Activated CD8-positive, alpha-beta memory T cell treated with anti-CD3 and anti-CD28 coated beads, Interleukin-2, amount 50 U/mL, for 4 hours (primary cell): ENCODE measurements at places on chromosomes 1 and 21.

GRCh38 chr1:232038706-232039677 lies 412.4 kb downstream of the DISC1 start:
- DNase-seq: no peak

GRCh38 chr21:44914176-44914874 lies 6.4 kb downstream of the ITGB2 start:
- peak; percentile 52 for DNase-seq

GRCh38 chr1:224168859-224169380 lies 14.1 kb upstream of the DEGS1 start:
- no peak for DNase-seq

DNA sequence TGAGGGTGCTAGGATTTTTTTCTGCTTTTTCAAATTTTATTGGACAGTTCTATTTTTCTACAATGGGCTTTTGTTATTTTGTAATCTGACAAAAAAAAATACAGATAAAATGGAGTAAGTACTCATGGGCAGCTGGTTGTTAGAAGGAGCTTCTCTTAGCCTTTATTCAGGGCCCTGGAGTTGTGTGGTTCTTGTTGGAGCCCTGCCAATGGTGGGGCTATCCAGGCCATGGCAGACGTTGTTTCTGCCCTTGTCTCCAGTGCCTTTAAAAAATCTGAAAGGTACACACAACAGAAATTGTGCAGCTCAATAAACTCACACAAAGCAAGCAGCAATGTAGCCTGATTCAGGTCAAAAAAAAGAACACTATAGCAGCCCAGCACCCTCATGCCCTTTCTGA lies 153.5 kb upstream of the GALNT2 start:
- DNase-seq: no peak

- no peak for DNase-seq
Observed at GRCh38 chr1:89806616-89807015, 14.2 kb upstream of the LRRC8D start.

- no peak for DNase-seq
Observed at GRCh38 chr1:74699331-74699730, 25.7 kb upstream of the ERICH3 start.

GRCh38 chr21:36889401-36889800 lies 77.1 kb downstream of the HLCS start:
- DNase-seq: no peak

DNA sequence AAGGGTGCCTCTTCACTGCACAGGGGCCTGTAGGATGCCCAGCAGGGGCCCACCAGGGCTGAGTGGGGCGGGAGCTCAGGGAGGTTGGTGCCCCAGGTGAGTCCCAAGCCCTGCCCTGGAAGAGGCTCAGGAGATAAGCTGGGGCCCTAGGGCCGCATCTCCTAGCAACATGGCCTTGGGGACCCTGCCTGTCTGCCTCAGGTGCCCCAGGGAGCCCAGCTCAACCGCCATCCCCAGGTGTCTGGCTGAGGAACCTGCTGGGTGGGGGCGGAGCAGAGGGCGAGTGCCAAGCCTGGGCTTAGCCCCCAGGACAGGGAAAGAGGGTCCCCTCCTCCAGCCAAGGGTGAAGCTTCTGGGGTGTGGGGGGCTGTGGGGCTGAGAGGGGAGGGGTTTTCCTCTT lies 54.8 kb downstream of the FOXO6 start:
- DNase-seq: no peak

DNA sequence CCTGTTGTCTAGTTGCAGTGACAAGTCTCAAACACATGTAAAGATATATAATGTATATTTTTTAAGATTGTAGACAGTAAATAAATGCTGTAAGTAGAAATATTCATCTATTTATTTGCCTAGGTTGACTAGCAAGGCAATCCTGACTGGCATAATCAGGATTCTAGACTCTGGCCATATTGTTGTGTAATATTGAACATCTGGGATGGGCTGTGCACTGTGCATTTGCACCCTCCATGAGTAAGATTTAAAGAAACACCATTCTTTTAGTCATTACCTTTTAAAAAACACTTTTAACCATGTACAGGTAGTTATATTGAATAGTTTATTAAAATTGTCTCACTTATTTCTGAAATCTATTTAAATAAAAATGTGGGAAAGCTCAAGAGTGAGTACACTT lies 32.4 kb downstream of the RASAL2 start:
- DNase-seq: no peak

DNA sequence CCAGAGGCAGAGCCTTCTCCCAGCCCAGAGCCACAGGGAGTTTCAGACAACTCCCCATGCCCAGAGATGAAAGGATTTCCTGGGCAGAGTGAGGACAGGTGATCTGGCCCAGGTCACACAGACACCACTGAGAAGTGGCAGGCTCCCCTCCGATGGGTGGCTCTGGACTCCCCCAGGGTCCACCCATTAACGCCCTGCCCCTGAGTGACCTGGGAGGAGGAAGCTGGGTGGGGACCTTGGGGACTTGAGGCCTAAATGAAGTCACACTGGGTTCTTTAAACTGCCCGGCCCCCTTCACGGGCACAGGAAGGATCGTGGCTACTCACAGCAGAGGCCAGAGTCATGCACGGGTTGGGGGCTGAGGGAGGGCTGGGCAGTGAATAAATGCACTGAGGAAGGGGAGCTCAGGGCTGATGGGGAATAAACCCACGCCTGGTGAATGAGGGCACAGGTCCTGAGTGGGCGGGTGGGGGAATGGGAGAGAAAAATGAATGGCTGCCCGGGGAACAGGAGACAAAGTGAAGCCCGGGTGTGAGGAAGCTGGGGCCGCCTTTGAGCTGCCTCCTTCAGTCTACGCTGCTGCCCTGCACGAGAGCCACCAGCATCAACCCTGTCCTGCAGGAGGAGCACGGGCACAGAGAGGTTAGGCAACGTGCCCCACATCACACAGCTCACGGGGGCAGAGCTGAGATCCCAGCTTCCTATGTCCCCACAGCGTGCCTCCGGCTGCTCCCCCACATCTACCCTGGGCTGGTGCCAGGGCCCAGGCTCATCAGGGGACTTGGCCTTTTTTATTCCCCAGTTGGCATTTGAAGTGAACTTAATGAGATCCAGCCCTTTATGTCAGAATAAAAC lies 404.3 kb downstream of the MATN1 start:
- no peak for DNase-seq

GRCh38 chr1:210072896-210073504 lies 135.0 kb downstream of the SYT14 start:
- no peak for DNase-seq

DNA sequence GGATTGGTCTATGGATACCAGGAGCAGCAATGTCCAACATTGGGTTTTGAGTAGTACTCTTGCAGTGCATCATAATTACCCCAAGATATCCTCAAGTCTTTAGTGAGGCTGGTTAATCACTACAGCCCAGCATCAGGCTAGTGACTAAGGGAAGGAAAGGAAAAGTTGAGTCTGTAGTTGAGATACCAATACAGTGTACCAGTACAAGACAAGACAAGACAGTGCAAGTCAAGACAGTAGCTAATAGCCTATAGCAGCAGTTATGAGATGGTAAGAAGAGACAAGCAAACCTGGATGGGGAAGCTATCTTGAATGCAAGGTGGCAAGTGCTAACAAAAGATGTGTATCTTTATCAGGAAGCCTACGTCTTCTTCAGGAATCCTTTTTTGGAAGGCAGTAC lies 13.3 kb upstream of the GNG12 start:
- no peak for DNase-seq

- DNase-seq: no peak
Observed at GRCh38 chr1:198986442-198986841, 347.6 kb downstream of the PTPRC start.

DNA sequence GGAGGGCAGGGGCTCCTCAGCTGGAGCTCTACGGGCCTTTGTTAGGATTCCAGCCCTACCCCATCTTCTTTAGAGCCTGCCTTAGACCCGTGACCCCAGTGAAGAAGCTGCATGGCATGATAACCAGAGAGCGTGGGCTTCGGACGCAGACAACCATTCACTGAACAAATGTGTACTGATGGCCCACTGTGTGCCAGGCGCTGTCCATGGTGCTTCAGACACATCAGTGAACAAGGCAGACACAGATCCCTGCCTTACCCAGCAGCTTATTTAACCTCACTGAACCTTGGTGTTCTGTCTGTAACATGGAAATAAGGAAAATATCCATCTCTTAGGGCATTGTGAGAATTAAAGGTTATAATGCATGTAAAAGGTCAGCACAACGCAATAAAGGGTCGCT lies 9.5 kb downstream of the CHIT1 start:
- DNase-seq: no peak

DNA sequence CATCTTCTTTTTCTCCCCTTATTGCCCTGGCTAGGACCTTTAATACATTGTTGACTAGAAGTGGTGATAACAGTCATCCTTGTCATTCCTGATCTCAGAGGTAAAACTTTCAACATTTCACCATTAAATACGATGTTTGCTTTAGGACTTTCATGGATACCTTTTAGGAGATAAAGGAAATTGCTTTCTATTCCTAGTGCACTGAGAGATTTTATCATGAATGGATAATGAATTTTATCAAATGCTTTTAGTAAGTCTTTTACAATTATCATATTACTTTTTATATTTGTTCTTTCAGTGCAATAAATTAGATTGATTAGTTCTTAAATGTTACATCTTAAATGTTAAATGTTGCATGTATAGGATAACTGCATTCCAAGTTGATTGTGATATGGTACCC lies 147.2 kb upstream of the SERTAD4 start:
- DNase-seq: no peak

- DNase-seq: no peak
Observed at GRCh38 chr1:181084606-181084969, 3.9 kb upstream of the IER5 start.

- DNase-seq: no peak
Observed at GRCh38 chr1:3775490-3776230, 3.1 kb downstream of the SMIM1 start.

DNA sequence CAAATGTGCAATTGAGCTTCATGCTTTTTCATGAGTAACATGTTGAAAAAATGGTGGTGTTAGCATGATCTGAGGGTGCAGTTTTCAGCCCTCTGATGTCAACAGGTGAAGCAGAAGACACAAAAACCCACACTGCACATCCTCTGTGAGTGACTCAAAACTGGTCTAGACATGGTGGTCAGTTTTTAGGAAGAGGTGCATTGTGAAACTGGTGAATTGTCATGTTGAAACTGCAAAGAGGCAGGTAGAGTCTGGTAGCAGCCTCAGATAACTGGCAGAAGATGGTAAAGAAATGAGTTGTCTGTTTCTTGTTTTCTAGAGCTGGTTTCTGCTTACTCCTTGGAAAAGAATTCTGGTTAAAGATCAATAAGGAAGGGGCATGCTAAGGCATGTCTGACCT lies 97.3 kb upstream of the HMCN1 start:
- no peak for DNase-seq

GRCh38 chr1:98516306-98516705 lies 145.2 kb upstream of the SNX7 start:
- no peak for DNase-seq

- DNase-seq: peak; percentile 16
Observed at GRCh38 chr1:167935216-167936067, 1.0 kb upstream of the DCAF6 start.

- DNase-seq: no peak
Observed at GRCh38 chr1:51230501-51231078, 5.5 kb upstream of the RNF11 start.

GRCh38 chr1:148294116-148294807 lies 142.2 kb upstream of the NBPF11 start:
- no peak for DNase-seq

DNA sequence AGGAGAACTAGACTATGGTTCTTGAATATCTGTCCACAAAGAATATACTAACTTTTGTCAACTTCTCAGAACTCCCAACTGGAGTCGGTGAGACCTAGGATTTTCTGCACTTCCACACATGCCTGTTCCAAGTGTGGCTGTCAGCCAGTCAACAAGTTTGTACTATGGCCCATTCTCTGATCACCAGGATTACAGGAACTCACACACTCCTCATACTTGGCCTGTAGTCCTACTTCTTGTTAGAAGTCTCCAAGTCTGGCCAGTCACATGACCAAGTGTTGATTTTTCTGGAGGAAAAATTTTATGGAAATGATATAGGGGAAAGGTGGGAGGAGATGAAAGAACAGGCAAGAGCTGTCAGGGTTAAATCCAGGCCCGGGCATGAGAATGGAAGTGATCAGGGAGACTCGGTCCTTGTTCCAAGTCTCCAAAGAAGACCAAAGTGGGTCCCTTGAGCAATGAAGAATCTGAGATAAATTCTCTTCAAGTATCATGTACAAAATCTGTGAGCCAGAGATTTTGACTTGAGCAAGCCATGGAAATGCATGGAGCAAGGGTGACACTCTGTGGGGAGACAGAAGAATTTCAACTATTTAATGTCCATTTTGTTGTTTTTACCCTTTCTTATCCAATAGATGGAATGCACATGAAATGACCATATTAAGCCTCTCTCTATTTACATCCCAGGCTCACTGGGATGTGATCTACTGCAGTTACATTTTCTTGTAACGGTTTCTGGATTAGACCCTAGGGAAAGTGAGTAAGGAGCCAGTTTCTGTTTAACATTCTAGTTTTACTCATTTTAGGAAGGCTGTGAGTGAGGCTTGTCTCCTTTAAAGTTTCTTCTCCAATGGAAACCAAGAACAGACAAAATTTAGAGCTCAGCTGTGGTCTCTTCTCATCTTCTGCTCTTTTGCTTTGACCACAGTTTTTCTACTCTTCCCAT lies 320.9 kb downstream of the ASTN1 start:
- DNase-seq: no peak

GRCh38 chr1:152880316-152880715 lies 2.2 kb downstream of the SMCP start:
- DNase-seq: no peak

GRCh38 chr1:117167402-117167801 lies 43.3 kb downstream of the VTCN1 start:
- no peak for DNase-seq

GRCh38 chr21:41615613-41616012 lies 107.7 kb upstream of the TMPRSS2 start:
- DNase-seq: no peak

DNA sequence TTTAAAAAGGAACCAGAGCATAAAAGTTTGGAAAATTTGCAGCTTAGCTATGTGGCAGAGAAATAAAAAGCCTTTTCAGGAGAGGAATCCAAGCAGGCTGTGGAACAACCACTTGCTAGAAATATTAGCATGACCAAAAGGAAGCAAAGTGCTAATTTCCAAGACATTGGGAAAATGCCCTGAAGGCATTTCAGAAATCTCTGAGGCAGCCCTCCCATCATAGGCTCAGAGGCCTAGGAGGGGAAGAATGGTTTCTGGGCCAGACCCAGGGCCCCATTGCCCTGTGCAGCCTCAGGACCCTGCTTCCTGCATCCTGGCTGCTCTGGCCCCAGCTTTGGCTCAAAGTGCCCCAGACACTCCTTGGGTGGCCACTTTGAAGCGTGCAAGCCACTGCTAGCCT lies 56.8 kb downstream of the TENT5C start:
- no peak for DNase-seq

GRCh38 chr1:53687901-53688300 lies 51.1 kb downstream of the GLIS1 start:
- no peak for DNase-seq

- DNase-seq: no peak
Observed at GRCh38 chr1:13661539-13661938, 38.4 kb upstream of the PRDM2 start.

GRCh38 chr1:100862591-100862990 lies 32.1 kb downstream of the EXTL2 start:
- DNase-seq: no peak

- no peak for DNase-seq
Observed at GRCh38 chr1:71461416-71461815, 380.6 kb upstream of the ZRANB2 start.
